ENCODE measurements at places on chromosomes 12 and 14.

- DNase-seq: no peak
Measured at GRCh38 chr14:96455588-96455987, 46.6 kb upstream of the PAPOLA start.

GRCh38 chr14:23663127-23663526 lies 27.0 kb downstream of the DHRS2 start:
- no peak for DNase-seq

DNA sequence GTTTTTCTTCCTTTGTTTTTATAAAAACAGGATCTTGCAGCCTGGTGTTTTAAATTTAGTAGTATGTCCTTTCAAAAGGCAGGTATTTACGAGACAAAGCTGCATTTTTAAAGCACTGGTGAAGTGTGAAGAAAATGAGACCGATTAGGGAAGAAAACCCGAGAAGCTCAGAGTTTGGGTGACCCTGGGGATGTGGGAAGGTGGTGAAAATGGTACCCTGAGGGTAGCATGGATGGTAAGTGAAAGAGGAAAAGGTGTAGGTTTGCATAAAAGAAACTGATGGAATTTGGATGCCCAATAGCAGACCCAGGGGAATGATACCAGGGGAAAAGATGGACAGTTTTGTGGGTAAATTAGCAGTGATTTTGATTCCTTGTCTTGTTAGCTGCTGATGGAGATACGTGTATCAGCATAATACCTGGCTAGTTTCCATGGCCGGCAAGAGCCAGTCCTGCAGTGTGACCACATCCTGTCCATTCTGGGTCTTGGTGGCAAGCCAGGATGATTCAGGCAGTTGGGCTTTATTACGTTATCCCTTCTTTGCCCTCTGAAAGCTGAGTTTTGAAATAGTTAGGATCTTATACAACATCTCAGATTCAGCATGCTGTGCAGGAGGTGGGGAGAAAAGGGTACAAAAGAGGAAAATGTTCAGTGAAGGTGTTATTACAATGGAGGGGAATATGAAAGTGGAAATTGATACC lies 8.9 kb downstream of the BICD1 start:
- DNase-seq: no peak

GRCh38 chr14:24179961-24180796 lies 8.3 kb downstream of the REC8 start:
- no peak for DNase-seq

DNA sequence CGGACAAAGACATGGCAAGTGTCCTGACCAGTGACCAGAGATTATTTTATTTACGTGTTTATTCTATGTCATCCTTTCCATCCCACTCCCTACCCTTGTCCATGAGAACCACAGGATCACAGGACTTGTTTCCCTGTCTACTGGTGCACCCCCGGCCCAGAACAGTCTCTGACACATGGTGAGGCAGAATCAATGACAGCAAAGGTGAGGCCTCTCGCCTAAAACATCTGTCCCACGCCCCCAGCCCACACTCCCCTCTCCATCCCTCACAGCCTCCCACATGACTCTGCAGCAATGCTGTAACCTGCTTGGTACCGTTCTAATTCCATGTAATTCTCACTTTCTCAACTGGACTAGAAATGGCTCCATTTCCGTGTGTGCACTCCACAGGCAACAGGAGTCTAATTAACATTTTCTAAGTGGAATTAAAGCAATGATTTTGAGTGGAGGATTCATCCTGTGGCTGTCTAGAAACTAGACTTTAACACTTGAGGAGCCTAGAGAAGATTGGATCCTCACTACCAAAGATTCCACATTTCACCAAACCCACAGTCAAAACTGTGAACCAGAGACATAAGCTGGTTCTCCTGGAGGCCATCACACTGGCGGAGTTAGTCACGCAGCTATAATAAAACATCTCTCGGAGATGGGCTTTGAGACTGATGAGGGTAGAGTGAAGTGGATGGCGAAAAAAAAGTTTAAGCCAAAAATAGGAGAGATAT lies 150.1 kb downstream of the PIWIL1 start:
- no peak for DNase-seq

Measured in stimulated activated CD4-positive, alpha-beta T cell treated with anti-CD3 and anti-CD28 coated beads, TNF-alpha, amount 100 ng/mL, for 1 hour (primary cell).